Ascending aorta (tissue), 2 donors: ENCODE measurements at places on chromosomes 1 and 21. TPM values are rescaled to one million over a fixed set of nuclear protein-coding genes. Genes with fewer than 3 reads are reported as not detected.

Gene SAMD11
- total RNA-seq: 9.7 TPM

Gene HSD3B2
- total RNA-seq: 9.9 TPM

Gene EXO5
- 16.3 TPM for total RNA-seq

Gene ANGPTL3
- total RNA-seq: not detected

- no peak overlapping the region for H3K27ac ChIP-seq
- no peaks in the 10 kb centered on the region for H3K27me3 ChIP-seq
- no peaks in the 10 kb centered on the region for H3K4me1 ChIP-seq
- no peak for DNase-seq
- H3K4me3 ChIP-seq: no peak overlapping the region
These were observed 11.4 kb upstream of the RNF187 start for GRCh38 chr1:228475812-228476211.

DNA sequence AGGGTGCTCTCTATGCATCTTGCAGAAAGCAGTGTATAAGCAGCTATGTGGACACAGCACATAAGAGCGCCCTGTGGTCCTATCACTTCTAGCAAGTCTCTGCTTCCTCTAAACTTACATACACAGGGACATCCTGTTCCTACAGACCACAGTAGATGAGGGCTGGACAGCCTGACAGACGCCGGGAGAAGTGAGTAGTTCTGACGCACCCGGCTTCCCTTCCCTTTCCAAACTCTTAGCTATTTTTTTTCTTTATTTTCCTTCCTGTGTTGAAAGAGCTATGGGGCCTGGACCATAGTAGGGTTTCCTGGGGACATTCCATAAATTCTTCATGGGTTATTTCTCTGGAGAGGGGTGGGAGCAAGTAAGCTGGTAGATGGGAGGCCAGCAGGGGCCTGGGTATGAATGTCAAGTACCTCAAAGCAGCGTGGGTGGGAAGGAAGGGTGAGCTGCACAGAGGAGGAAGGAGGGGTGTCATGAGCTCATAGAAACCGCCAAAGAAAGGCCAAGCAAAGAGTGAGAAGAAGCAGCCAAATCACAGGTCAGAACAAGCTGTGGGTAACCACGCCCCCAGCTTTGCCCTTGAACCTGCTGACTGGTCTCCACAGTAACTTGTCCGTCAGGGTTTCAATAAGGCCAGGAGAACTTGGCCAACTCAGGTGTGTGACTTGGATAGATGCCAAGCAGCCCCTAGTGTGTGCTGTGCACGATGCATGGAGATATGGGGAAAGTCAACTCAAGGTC is 36.6 kb downstream of the PLXNA2 start:
- no peak overlapping the region for H3K4me3 ChIP-seq
- peak; percentile 55 for DNase-seq
- H3K36me3 ChIP-seq: no peaks in the 10 kb centered on the region
- peaks cover 57% of the 10 kb centered on the region for H3K4me1 ChIP-seq

GRCh38 chr21:25987531-25987930 is 183.0 kb downstream of the APP start:
- no peaks in the 10 kb centered on the region for H3K4me1 ChIP-seq
- H3K4me3 ChIP-seq: no peak overlapping the region
- no peak for DNase-seq
- H3K27ac ChIP-seq: no peak overlapping the region
- no peaks in the 10 kb centered on the region for H3K27me3 ChIP-seq

DNA sequence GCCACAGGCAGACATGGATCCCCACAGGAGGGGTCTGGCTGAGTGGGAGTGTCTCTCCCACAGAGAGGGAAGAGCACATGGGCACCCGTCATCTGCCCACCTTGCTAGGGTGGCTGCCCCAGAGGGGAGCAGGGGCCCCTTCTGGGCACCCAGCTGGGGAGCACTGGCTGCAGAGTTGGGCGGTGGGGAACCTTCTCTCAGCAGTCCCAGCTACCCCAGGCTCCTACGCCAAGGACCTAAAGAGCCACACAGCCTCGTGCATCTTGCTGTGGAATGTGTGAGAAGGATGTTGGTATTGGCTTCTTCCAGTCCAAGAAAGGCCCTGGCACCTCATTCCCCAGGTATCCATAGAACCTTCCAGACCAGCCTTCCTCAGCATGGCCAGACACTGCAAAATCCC is 250.6 kb upstream of the VAMP3 start:
- no peaks in the 10 kb centered on the region for H3K36me3 ChIP-seq
- H3K4me3 ChIP-seq: no peak overlapping the region
- no peak overlapping the region for H3K27ac ChIP-seq
- H3K4me1 ChIP-seq: no peaks in the 10 kb centered on the region
- no peaks in the 10 kb centered on the region for H3K27me3 ChIP-seq
- no peak for DNase-seq

DNA sequence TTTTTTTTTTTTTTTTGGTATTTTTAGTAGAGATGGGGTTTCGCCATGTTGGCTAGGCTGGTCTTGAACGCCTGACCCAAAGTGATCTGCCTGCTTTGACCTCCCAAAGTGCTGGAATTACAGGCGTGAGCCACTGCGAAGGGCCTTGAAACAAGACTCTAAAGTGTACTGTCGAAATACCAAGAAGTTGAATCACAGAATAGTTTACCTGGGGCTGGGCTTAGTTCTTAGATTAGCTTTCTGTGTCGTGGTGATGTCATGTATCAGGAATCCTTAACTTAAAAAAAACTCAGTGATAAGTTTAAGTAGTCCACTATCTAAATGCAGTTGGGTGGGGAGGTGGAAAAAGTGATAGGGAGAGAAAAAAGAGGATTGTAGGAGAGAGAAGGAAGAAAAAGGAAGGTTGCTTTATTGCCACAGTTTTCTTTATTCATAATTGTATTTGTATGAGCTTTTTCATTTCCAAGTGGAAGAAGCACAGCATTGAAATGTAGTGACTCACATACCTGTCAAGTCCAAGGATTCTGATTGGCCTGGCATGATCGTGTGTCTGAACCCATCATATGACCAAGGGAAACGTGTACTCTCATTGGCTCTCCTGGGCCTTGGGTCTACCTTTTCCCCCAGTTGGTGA is 13.4 kb downstream of the ITSN1 start:
- no peak overlapping the region for H3K4me3 ChIP-seq
- peaks cover 3% of the 10 kb centered on the region for H3K4me1 ChIP-seq
- no peak for DNase-seq
- no peaks in the 10 kb centered on the region for H3K36me3 ChIP-seq
- no peaks in the 10 kb centered on the region for H3K27me3 ChIP-seq

GRCh38 chr21:36470294-36470693 is 9.6 kb downstream of the CLDN14 start:
- no peak overlapping the region for H3K27ac ChIP-seq
- no peak for DNase-seq
- H3K4me1 ChIP-seq: no peaks in the 10 kb centered on the region
- no peaks in the 10 kb centered on the region for H3K36me3 ChIP-seq
- no peaks in the 10 kb centered on the region for H3K27me3 ChIP-seq

- H3K27me3 ChIP-seq: no peaks in the 10 kb centered on the region
- no peak overlapping the region for H3K27ac ChIP-seq
- H3K4me1 ChIP-seq: no peaks in the 10 kb centered on the region
- no peak for DNase-seq
These were observed 41.2 kb downstream of the RHOU start for GRCh38 chr1:228776449-228776848.

DNA sequence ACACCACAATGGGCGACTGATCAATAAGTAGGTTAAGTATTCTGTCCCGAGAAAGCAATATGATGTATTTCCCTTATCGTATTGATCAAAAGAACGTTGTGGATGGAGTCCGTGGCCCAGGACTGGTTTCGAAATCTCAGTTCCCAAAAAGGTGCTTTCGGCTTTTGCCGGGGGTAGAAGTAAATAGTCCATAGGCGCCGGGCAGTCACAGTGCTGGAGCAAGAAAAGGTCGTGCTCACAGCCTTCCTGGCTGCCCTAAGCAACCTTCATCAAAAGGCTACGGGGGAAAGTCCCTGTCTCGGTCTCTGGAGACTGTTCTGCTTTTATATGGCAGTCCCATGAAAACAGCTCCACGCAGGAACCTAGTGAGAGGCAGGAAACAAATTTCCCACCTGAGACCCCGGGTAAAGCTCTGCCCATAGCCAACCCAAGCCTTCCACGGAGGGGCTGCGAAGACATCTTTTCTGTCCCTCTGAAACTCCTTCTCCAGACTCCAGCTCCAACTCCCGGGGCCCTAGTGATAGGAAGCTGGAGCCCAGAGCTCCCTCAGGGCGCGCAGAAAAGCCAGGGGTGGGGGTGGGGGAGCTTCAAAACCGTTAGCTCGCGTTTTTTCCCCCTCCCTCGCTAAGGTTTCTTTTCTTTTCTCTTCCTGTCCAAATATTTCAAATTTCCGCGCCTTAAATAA is 7.0 kb downstream of the CDKN2C start:
- no peaks in the 10 kb centered on the region for H3K27me3 ChIP-seq
- no peaks in the 10 kb centered on the region for H3K4me1 ChIP-seq
- peak overlapping the region; percentile 87 for H3K4me3 ChIP-seq
- H3K27ac ChIP-seq: peak overlapping the region; percentile 92

DNA sequence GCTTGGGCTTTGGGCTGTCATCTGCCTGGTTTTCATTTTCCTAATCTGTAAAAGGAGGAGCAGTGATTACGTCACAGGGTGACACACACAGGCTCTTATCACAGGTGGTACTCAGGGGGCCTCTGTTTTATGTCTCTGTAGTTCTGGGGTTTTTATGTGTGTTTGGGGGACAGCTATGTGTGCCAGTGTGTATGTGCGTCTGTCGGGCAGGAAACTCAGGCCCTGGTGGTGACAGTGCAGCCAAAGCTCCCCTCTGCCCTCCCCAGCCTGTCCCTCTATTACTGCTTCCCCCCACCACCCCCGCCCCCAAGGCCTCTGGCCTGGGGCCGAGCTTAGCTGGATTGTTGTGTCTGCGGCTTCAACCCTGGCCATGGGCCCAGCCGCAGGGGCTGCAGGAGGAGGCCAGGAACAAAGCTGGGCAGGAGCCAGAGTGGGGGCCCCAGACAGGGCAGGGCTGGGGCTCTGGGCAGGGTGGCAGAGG is 13.3 kb downstream of the MFAP2 start:
- no peak overlapping the region for H3K4me3 ChIP-seq
- no peak for DNase-seq
- no peaks in the 10 kb centered on the region for H3K27me3 ChIP-seq
- H3K4me1 ChIP-seq: peaks cover 16% of the 10 kb centered on the region
- peak overlapping the region; percentile 49 for H3K27ac ChIP-seq

DNA sequence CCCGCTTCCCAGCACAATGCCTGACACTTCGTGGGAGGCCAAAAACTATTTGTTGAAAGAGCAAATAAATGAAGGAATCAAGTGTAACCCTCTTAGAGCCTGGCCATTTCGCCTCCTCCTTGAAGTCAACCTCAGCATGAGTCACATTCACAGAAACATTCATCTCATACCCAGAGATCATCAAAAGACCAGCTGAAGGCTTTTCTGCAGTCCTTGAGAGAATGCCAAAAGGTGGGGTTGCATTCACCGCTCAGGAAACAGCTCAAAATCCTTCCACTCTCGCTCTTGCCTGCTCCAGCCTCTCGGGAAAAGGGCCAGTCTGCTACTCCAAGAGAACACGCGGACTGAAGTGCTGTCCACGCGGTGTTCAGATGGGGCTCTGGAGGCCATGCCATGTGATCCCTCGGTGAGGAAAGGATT is 90.0 kb downstream of the VWA5B1 start:
- H3K4me3 ChIP-seq: no peak overlapping the region
- no peak overlapping the region for H3K27ac ChIP-seq
- no peaks in the 10 kb centered on the region for H3K36me3 ChIP-seq
- no peak for DNase-seq
- no peaks in the 10 kb centered on the region for H3K4me1 ChIP-seq
- H3K27me3 ChIP-seq: no peaks in the 10 kb centered on the region
